Suppressor macrophage (primary cell): ENCODE measurements at places on chromosomes 13 and 19.

- DNase-seq: peak; percentile 66
Measured at GRCh38 chr19:4375164-4376027, 25.0 kb downstream of the SH3GL1 start.

DNA sequence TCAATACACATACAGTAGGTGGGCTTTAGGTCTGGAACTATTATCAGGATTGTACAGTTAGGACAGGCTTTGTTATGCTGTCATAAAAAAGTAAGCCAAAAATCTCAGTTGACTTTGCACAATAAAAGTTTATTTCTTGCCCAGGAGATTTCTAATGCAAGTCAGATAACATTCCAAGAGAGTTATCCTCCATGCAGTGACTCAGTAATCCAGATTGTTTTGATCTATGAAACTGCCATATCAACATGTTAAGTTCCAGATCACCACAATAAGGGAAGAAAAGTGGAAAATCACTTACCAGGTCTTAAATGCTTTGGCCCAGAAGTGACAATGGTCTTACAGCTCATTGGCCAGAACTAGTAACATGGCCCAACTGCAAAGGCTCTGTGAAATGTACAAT, 636.2 kb upstream of the KLF12 start:
- no peak for DNase-seq

- DNase-seq: no peak
Measured at GRCh38 chr19:3373971-3374368, 7.6 kb downstream of the NFIC start.

DNA sequence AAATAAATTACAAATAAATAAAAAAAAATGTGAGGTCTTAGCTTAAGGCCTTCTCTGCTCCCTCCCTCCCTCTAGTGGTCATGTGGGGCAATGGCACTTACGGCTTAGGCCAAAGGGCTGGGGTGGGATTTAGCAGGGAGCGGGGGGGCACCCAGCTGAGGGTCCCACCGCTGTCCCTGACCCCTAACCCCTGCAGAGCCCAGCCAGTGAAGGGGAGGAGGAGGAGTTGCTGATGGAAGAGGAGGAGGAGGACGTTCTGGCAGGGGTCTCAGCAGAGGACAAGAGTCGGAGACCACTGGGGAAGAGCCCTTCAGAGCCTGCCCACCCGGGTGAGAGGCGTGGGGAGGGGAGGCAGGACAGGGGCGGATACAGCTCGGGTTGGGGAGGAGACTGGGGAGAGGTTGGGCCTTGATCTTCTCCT, 9.3 kb downstream of the MPND start:
- DNase-seq: peak; percentile 64

- DNase-seq: no peak
Measured at GRCh38 chr19:42032431-42032830, 37.6 kb downstream of the GRIK5 start.

- no peak for DNase-seq
Measured at GRCh38 chr13:95788100-95788463, 111.1 kb downstream of the DNAJC3 start.

- DNase-seq: no peak
Measured at GRCh38 chr13:77915686-77916085, 2.9 kb downstream of the EDNRB start.

DNA sequence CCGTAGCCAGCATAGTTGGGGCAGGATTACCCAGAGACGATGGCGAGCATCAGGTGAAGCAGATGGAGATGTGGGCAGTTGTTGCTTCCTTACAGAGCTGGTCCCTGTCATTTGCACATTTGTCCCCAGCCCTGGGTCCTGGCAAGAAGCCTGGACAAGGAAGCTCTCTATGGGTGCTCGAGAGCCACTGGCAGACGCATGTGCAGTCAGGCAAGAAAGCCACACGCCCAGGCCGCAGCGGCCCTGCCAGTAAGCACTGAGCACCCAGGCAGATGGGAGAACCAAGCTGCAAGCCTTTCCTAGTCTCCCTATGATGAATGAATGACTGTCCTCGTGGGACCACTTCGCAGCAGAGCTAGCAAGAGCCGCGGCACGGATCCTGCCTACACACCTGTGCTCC, 182.8 kb downstream of the FOXO1 start:
- DNase-seq: no peak

GRCh38 chr19:10966809-10967208, 6.0 kb downstream of the SMARCA4 start:
- no peak for DNase-seq

DNA sequence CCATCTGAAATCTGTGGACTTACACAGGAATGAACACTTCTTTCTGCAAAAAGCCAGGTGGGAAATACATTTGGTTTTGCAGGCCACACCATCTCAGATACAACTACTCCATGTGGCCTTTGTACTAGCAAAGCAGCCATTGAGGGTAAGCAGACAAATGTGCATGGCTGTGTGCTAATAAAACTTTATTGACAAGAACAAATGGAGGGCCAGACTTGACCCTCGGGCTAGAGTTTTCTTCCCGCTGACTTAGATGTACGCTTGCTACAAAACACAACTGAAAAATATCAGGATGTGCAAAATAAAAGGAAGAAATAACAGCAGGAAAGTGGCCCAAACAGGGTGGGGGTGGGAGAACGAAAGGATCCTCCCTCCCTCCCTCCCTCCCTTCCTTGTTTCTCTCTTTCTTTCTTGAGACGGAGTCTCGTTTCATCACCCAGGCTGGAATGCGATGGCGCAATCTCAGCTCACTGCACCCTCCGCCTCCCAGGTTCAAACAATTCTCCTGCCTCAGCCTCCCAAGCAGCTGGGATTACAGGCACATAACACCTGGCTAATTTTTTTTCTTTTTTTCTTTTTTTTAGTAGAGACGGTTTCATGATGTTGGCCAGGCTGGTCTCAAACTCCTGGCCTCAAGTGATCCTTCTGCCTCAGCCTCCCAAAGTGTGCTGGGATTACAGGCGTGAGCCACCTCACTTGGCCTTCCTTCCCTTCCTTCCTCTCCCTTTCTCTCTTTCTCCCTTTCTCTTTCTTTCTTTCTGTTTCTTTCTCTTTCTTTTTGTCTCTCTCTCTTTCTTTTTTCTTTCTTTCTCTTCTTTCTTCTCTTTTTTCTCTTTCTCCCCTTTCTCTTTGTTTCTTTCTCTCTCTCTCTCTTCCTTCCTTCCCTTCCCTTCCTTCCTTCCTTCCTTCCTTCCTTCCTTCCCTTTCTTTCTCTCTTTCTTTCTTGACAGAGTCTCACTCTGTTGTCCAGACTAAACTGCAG, 29.3 kb downstream of the CCL25 start:
- DNase-seq: no peak

- DNase-seq: no peak
Measured at GRCh38 chr19:13574933-13575332, 68.7 kb upstream of the CACNA1A start.

DNA sequence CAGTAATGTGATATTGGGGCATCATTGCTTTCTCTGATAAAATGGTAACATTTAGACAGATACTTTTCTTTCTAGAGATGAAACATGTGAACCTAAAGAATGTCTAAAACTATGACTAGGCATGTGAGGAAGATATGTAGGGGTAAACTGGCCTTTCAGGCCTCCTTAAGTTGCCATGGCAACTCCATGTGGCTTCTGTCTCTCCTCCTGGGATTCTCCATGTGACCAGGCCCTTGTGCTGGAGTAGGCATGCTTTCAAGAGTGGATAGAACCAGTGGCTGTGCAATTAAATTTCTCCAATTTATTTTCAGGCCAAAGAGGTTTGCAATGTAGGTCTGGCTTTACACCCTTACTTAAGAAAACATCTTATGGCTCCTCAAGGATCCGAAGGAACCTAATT, 130.8 kb downstream of the OLFM4 start:
- no peak for DNase-seq

DNA sequence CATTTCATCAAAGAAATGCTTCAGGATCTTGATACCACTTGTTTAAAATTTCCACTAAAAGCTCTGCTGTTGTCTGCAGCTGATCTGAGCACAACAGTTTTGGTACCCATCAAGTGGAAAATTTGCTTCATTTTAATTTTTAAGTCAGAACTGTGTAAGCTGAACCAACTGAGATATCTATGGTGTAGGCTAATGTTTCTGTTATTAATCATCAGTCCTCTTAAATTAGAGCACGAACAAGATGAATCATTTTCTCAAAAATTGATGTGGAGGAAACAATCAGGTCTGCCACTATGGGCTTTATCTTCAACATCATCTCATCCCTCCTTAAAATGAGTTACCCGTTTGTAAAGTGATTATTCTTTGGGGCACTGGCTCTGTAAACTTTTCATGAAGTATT, 221.5 kb upstream of the NBEA start:
- DNase-seq: no peak

- no peak for DNase-seq
Measured at GRCh38 chr13:100917011-100917410, 242.4 kb upstream of the TMTC4 start.

DNA sequence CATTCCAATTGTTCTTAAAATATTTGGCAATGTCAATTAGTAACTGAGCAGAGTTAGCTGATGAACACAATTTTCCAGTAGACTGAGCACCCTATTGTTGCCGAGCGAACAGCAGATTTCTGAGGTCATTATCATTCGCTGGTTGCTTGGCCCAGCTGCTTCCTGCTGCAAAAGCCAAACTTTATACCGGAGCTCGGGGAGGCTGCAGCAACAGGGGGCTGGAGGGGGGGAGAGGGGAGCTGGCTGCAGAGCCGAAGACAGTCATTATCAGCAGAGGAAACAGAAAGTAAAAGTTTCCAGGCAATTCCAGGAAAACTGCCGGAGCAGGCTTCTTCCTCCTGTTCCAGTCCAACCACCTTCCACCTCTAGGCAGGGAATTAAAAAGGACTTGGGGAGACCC, 77.9 kb downstream of the ZNF536 start:
- no peak for DNase-seq

GRCh38 chr13:72782717-72783116, 784 bp downstream of the PIBF1 start:
- no peak for DNase-seq

DNA sequence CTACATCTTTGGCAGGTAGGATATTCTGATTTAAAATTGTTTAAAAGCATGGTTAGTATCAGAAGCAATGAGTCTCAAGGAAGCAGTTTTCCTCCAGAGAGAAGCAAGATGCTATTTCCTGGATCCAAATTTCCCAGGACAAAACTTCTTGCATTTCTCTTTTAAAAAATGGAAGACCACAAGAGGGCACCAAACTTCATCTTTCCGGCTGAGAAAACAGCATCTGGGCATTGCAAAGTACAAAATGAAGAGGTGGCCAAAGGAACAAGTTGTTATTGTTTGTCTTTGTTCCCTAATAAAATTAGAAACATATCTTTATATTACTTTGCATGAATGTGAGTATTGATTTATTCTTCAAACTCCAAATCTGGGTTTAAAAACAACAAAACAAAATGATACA, 60.0 kb upstream of the LRCH1 start:
- DNase-seq: peak; percentile 66

GRCh38 chr19:31351056-31351854, 2.0 kb upstream of the TSHZ3 start:
- peak; percentile 29 for DNase-seq

DNA sequence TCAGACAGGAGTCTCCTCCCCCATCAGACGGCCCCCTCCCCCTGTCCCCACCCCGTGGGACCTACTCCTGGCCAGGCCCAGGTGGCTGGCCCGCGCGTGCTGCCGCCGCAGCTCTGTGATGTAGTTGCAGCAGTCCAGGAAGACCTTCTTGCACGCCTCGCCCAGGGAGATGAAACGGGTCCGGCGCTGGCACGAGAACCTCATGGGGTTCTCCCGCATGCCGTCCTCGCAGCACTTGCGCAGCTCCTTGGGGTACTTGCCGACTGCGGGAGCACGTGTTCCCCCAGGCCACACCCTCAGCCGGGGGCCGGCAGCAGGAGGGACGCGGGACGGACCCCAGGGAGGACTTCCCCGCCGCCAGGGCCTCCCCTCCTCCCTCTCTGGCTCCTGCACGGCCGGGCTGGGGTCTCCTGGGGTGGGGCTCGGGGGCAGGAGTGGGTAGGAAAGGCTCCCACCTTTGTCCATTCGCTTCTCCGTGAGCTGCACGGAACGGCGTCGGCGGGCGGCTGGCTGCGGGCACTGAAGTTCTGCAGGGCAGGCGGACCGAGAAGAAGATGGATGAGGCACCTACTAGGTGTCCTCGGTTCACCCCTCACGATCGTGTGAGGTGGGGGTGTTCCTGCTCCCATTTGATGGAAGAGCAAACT, 13.3 kb downstream of the C3 start:
- no peak for DNase-seq

GRCh38 chr13:48393698-48394085, 19.2 kb downstream of the LPAR6 start:
- no peak for DNase-seq

- DNase-seq: no peak
Measured at GRCh38 chr13:75679459-75679858, 43.3 kb downstream of the LMO7 start.
